ENCODE measurements at places on chromosomes 5 and 9.

GRCh38 chr9:93181672-93182435 lies 2.1 kb upstream of the WNK2 start:
- DNase-seq: no peak

DNA sequence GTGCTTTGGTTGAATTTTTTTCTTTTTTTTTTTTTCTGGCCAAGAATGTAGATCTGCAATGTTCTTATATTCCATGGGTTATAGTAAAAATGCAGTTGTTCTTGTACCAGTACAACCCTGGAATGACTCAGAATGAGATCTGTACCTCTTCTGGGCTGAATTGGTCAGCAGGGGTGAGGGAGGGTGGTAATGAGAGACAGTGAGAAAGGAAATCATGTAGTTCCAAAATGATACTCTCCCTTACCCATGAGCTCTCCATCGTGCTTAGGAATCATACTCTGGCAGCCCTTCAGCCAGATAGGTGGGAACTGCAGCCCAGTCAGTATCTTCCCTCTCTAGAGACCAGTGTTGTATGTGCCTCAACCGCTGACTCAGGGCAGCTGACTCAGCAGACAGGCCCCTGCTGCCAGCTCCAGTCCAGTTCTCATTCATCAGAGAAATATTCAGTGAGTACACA lies 2.1 kb upstream of the GLIS3 start:
- peak; percentile 92 for DNase-seq

DNA sequence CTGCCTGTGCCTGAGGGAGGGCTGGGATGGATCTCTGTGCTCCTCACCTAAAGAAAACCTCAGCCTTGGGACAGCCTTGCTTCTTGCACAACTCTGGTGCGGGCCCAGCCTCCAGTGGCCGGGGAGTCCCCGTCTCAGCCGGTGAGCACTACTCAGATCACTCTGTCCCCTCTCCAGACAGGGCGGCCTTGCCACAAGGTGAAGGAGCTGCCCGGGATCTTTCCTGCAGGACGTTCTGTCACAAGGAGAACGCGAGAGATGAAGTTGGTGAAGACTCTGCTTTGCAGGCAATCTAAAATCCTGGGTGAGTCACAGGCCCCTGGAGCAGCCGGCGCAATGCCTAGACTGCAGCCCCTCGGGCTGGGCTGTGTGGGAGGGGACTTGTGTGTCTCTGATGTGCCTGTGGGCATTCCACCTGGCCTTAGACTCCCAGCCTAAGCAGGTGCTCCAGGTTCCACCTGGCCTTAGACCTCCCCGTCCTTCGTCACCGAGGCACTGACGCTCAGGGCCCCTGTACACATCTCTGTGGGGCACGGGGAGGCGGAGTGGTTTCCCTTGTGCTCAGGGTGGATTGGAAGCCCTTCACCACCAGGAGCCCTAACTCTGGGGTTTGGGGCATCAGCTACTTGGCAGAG lies 15.2 kb upstream of the IRX4 start:
- no peak for DNase-seq

- no peak for DNase-seq
Observed at GRCh38 chr9:83563360-83563759, 25.2 kb upstream of the FRMD3 start.

DNA sequence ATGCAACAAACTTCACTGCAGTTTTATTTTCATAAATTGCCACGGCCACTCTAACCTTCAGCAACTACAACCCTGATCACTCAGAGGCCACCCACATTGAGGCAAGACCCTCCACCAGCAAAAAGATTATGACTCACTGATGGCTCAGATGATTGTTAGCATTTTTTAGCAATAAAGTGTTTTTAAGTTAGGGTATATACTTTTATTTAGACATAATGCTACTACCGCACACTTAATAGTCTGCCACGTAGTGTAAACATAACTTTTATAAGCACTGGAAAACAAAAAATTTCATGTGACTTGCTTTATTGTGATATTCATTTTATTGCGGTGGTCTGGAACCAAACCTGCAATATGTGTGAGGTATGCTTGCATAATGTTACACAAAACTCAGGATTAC lies 257.9 kb downstream of the ZSWIM6 start:
- DNase-seq: no peak

GRCh38 chr5:57435701-57436134 lies 46.9 kb downstream of the ACTBL2 start:
- DNase-seq: no peak

GRCh38 chr5:2727550-2727949 lies 23.9 kb downstream of the IRX2 start:
- DNase-seq: no peak

DNA sequence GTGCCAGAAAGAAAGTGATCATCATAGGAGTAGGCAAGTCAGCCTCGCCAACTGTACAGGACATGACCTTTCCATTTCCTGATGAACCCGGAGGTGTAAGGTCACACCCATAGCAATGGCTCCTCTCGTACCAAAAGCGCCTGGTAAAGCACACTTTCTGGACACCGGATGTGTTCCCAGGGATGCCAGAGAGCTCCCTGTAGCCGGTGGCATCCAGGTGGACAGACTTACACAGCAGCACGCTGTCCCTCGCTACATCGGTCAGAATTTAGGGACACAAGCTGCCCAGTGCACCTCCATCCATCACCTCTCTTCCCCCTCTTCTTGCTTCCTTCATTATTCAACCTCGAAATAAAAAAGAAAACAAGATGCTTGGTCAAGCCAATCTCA lies 105.4 kb downstream of the SYK start:
- DNase-seq: no peak

- DNase-seq: peak; percentile 82
Observed at GRCh38 chr5:32020271-32020670, 153.8 kb downstream of the GOLPH3 start.

DNA sequence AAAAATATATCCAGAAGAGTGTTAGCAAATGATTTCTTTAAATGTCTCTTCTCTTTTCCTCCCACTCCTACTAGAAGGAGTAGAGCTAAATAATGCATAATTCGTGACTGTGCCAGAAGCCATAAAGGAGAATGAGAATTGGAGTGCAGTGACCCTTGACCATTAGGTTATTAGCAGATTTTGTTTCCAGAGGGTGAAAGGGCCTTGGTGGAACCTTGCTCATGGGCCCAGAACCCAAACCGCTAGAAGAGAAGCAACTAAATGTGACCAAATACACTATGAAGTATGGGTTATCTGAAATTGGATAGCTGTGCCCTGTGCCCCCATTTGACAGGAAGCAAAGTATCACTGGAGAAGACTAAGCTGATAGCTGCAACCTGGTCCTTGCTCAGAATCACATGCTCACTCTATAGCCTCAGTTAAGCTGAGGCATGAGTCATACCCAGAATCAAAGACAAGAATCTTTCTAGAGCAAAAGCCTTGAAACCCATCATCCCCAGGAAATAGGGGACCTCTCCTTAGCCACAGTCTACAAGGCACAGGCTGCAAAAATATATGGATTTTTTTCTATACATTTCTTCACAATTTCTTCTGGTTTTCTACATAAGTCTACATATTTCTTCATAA lies 36.3 kb downstream of the CAPSL start:
- DNase-seq: peak; percentile 46

- no peak for DNase-seq
Observed at GRCh38 chr9:99235926-99236634, 14.0 kb downstream of the SEC61B start.

DNA sequence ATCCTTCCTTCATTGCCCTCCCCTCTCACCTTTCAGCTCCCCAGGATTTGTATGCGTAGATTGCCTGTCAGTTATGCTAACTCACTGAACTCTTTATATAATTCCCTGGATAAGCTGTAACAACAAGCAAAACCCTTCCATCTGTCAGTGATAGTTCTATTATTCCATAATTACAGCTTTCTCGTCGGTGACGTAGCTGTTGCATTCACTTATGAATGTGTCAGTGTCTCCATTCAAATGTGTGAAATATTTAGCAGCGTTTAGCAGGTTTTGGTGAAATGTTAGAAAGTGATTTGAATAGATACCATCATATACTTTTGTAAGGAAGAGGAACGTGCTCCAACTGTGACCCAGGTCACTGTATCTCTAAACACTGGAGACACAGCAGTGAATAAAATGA lies 45.2 kb downstream of the PIP5K1B start:
- DNase-seq: no peak

DNA sequence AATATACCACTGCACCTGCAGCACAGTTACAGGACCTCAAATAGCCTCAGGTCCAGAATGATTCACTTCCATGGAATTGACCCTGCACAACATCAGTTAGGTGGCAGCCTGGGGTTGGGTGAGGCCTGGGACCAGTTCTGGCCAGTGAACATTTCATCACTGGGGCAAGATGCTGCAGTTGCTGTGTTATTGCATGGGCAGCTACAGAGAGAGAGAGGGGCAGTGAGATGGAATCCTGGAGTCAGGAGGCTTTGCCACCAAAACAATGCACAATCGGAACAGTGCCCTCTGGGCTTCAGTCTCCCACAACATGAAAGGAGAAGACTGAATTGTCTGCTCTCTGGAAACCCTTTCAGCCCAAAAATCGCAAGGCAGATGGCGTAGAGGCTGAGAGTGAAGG lies 51.8 kb downstream of the SH3TC2 start:
- DNase-seq: no peak

- DNase-seq: no peak
Observed at GRCh38 chr9:114035845-114036801, 42.0 kb downstream of the AMBP start.

GRCh38 chr5:170338933-170339779 lies 41.6 kb upstream of the LCP2 start:
- DNase-seq: peak; percentile 79

GRCh38 chr5:43514471-43514815 lies 505 bp downstream of the C5orf34 start:
- no peak for DNase-seq

GRCh38 chr5:123132316-123132715 lies 43.3 kb downstream of the PRDM6 start:
- DNase-seq: peak; percentile 4

DNA sequence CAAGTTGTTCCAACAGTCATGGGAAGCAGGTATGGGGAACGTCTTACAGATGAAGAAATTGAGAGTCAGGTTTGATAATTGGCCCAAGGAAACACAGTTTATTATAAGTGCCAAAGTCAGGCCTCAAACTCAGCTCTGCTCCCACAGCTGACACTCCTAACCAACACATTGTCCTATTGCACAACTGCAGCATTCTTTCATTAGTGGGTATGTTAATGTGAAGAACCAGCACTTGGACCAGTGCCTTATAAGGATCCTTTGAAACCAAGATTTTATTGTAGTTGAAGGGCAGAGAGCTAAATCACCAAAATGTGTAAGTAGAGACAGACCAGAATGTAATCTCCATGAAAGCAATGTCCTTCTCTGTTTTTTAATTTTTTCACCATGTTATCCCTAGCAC lies 56.1 kb downstream of the GRIA1 start:
- DNase-seq: no peak

DNA sequence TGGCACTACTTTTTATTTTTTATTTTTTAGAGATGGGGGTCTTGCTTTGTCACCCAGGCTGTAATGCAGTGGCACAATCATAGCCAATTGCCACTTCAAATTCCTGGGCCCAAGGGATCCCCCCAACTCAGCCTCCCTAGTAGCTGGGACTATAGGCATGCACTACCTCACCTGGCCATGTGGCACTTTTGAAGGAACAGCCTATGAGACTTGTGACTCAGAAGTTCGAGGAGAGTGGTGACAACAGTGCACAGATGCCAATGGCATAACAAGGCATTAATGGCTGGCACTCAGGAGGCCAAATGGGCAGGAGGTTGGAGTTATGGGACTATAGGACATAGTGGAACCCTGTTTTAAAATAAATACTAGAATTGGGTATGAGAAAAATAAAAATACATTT lies 33.7 kb downstream of the ANKRD31 start:
- no peak for DNase-seq

- DNase-seq: no peak
Observed at GRCh38 chr9:81535542-81536241, 153.7 kb downstream of the TLE1 start.

DNA sequence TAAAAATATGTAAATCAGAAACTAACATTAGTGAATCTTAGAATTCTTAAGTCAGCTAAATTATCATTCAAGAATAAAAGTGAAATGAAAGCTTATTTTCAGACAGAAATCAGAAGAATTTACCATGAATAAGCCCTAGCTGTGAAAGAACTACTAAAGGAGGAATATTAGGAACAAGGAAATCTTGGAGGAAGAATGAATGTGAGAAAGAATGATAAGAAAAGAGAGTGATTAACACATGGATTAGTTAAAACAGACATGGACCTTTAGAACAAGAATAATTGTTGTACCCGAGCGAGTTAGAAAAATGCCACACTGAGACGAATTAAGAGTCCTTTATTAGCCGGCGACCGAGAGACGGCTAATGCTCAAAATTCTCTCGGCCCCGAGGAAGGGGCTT lies 24.1 kb upstream of the RHOBTB3 start:
- no peak for DNase-seq

GRCh38 chr5:159804121-159804520 lies 112.2 kb upstream of the ADRA1B start:
- no peak for DNase-seq

DNA sequence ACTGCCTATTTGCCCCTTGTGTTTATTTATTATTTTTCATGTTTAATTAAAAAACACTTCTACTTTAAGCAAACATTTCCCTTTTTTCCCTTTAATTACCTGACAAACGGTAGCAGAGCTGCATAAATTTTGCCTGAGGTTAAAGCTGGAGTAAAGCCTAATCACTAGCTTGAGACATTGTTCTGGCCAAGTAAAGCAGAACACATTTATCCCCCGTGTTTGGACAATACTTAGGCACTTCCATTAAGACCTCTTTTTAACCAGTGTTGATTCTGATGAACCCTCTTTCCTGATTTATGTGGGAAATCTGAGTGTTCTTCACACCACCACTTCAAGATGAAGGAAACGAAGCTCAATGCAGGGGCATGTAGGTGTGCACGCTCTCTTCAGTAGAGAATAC lies 54.5 kb downstream of the BNC2 start:
- no peak for DNase-seq

DNA sequence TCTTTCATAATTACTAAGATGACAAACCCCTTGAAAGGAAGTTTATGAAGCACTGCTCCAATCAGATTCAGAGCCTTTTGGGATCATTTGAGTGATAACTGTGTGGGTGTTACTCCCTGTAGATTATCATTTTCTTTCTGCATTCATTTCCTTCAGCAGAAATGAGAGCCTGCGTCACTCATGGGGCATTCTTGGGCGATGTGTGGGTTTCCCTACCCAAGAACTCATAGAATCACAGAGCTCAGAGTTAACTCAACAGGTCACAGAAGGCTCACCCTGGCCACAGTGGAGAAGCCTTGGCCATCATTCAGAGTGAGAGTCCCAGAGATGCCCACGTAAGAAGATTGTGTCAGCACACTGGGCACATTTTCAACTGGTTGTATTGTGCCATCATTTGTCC lies 401.9 kb downstream of the TLE4 start:
- DNase-seq: no peak

GRCh38 chr9:135222881-135223760 lies 135.7 kb downstream of the OLFM1 start:
- no peak for DNase-seq
